Anterior cingulate cortex (tissue), 58 donors: ENCODE measurements at places on chromosomes 16 and 17.
A peak's percentile ranks its signal among the peaks of the same experiment; 100 is the strongest.

DNA sequence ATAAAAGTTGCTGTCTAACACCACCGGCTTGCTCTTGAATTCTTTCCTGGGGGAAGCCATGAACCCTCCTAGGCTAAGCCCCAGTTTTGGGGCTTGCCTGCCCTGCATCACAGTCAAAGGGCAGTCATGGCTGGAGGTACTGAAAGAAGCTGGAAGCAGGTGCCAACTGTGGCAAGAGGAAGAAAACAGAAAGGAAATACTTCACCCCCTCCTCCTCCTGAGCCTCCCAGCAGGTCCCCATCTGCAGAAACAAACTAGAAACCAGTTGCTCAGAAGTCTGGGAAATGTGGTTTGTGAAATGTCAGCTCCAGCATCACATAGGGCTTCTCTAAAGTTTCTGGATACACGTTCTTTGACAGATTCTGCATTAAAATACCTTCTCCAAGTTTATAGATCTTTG lies 150.0 kb upstream of the PSMD7 start:
- DNase-seq, result no peak

DNA sequence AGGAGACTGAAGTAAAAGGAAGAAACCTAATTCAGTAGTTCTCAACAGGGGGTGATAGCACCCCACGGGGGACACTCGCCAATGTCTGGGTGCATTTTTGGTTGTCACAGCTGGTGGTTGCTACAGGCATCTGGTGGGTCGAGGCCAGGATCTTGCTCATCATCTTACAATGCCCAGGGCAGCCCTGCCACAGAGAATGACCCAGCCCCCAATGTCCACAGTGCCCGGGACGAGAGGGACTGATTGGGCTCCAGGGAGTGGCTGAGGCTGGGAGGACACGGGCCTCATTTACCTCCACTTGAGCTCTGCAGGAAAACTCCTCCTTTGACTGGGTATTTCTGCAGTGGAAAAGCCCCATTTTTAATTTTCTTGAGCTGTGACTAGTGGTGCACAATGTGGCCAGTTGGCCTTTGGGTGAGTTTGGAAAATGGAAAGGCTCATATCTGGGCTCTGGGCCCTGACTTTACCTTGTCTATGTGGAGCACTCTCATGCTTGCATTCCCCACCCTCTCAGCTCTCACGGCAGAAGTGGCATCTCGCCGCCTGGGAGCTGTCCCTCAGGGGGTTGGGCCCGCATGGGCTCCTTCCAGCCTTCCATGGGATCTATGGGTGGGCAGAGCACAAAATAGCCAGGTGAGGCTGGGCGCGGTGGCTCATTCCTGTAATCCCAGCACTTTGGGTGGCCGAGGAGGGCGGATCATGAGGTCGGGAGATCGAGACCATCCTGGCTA lies 37.7 kb upstream of the IRF8 start:
- no peak for DNase-seq

- no peak for DNase-seq
Observed at GRCh38 chr16:83513008-83513755, 294.6 kb upstream of the HSBP1 start.

DNA sequence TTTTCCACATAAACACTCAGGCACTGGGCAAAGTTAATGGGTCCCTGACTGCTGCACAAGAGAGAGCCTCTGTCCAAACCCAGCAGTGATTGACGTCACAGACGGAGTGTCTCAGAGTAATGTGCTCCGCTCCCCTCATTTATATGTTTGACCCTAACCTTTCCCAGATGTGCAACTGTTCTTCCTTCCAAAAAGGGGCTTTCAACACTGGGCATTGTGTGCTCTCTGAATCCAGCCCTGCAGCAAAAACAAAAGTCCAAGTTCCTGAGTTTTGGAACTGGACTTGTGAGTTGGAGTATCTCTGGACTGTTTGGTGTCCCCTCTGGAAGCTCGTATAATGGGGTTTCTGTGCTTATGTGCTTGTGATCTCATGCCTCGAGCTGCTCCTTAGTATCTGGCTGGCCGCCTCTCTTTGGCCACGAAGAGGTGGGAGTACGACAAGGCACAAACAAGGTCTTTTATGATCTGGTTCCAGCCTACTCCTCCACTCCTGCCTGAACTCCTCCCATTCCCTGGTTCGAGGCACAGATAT lies 76.4 kb upstream of the SMIM36 start:
- no peak for DNase-seq

- DNase-seq, result no peak
Observed at GRCh38 chr16:13036600-13036999, 135.2 kb downstream of the SHISA9 start.

DNA sequence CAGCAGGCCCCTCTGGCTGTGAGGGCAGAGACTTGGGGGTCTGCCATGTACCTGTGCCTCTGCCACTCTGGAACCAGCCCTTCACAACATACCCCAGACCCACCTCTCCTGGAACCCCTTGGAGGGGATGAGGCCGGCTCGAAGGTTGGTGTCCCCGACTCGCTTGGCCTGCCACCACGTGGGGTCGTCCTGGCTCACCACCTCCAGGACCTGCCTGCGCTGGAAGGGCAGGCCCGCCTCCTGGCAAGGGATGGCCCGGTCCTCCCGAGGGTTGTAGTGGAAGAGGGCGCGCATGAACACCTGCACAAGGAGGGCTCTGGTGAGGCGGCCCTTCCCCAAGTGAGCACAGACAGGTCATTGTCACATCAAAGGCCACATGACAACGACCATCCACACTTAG lies 12.2 kb downstream of the MPP3 start:
- no peak for DNase-seq

DNA sequence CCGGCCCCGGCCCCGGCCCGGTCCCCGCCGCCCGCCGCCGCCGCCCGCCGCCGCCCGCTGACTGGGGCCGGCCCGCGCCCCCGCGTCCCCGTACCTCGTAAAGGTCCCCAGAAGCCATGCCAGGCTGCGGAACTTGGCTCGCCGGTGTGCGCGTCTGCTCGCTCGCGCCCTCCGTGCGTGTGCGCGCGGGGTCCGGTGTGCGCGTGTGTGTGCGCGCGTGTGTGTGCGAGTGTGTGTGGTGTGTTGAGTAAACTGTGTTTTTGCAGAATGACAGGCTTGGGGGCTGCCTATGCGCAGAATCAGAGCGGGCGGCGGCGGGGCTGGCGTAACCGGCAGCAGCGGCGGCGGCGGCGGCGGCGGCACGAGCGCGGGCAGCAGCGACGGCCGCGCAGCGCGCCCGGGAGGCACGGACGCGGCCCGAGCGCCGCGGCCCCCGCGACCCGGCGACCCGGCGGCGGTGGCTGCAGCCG lies 307 bp downstream of the CDYL2 start:
- peak; percentile 23 for DNase-seq

DNA sequence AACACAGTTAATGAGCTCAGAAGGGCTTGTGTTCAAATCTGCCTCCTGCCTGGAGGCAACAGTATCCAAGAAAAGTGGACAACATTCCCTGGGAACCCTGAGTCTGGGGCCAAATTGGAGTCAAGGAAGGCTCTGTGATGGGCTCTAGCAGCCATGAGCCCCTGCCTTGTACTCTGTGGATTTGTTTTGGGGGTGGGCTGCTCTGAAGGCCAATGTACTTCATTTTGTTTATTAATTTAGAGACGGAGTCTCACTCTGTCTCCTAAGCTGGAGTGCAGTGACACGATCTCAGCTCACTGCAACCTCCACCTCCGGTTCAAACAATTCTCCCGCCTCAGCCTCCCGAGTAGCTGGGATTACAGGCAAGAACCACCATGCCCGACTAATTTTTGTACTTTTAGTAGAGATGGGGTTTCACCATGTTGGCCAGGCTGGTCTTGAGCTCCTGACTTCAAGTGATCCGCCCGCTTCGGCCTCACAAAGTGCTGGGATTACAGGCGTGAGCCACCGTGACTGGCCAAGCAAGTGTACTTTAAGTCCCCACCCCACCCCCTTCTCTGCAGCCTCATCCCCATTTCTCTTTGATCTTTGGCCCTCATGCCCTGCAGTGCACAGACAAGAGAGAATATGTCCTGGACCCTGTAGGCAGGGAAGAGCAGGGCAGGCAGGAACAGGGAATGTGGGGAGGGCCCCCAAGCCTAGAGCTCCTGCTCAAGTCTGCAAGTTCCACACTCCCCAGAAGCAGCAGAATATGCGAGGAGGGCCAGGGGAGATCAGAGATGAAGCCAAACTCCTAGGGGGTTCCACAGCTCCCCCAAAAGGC lies 2.7 kb upstream of the GIP start:
- no peak for DNase-seq

DNA sequence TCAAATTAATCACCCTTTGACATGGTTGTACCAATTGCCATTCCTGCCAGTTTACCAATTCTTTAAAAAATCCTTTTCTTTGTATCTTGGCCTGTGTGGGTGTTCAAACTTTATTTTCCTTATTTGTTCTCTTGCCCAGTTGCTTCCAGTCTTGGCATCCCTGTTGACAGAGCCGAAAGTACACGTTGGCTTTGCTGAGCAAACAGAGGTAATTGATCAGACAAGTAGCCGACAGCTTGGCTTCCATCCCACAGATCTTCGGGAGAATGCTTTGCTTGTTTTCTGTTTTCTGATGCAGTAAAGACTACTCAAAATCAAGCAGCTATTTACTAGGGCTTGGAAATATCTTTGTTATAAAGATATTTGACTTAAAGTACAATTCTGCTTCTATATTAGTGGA lies 506.8 kb upstream of the SALL1 start:
- no peak for DNase-seq

DNA sequence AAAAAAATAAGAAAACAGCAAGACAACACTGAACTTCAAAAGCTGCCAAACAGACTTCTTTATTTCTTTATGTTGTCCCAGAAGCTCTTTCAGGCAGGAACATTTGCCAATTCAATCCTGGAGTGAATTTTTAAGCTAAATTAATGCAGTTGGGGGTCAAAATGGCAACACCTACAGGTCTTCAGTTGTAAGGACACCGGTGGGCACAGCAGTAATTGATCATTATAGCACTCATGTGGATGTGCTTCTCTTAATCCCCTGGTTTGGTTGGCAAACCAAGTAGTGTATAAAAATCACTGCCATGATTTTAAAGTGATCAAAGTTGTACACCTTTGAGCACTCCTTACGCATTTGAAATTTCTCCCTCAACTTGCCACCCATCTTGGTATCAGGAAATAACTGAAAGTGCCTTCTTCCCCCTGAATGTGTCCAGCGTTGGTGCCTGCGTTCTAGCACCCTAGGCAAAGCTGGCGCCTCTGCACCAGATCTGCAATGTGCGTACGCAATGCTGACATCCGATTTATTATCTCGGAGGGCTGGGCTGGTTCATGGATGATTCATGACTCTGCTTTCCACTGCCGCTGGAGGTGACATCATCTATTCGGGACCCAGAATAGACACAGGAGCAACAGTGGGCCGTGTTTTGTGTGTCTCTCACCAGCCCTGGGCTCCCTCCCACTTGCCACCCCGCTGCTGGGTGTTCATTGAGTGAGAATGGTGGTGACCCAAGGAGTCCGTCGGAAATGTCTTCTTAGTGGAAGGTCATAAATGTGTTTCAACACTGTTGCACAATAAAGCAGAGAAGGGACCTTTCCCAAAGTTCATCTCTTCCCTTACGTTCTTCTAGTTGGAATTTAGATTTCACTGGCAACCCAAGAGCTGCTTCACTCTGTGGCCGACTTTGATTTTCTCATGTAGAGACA lies 203.4 kb downstream of the CCDC182 start:
- DNase-seq, result no peak

- DNase-seq, result no peak
Observed at GRCh38 chr17:47862621-47863440, 11.9 kb upstream of the SP6 start.

DNA sequence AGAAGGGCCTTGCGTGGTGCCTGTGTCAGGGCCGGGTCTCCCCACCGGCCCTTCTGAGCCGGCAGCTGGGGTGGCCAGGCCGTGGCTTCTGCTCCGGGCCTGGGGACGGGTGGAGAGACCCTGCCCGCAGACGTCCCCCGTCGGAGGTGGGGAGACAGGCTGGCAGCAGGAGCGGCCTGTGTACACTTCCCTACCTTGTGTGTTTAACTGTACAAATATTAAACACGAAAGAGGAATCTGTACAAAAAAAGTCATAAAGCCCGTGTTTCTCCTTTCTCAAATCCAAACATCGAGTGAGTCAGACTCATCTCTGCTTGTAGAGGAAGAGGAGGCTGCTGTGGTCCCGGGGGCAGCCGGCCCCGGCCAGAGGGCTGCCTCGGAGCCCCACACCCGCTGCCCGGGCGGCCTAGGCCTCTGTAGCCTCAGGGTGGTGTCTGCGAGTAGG lies 2.0 kb downstream of the CACNA1H start:
- DNase-seq, result no peak

- no peak for DNase-seq
Observed at GRCh38 chr16:56911771-56912571, 20.0 kb upstream of the HERPUD1 start.

DNA sequence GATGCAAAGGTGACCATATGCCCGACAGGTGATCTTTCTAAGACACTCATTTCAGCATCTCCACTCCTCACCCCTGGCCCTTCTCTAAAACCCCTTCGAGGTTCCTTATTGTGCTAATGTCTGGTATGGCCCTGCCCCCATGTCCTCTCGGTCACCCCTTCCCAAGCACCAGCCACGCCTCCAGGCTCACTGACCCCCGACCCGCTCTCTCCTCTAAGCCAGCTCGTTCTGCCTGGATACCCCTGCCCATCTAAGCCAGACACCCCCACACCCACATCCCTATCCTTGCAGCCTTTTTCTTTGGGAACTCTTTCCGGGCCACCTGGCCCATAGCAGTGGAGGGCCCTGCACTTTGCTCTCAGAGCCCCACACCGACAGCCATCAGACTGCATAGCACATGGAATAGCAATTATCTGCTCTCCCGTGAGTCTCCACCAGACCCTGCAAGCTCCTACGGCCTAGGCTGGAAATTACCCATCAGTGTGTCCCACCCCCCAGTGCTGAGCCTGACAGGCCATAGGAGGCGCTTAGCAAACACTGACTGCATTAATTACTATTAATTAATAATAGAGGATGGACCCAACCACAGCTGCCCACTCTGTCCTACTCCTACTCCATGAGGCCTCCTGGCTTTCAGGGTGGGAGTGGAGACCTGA lies 176.7 kb downstream of the TMEM132E start:
- DNase-seq, result no peak

GRCh38 chr17:16287563-16288027 lies 65.7 kb downstream of the CENPV start:
- no peak for DNase-seq

- DNase-seq, result peak; percentile 26
Observed at GRCh38 chr17:1188812-1189504, 9.2 kb upstream of the ABR start.

GRCh38 chr17:49703557-49704277 lies 4.0 kb downstream of the SLC35B1 start:
- no peak for DNase-seq

DNA sequence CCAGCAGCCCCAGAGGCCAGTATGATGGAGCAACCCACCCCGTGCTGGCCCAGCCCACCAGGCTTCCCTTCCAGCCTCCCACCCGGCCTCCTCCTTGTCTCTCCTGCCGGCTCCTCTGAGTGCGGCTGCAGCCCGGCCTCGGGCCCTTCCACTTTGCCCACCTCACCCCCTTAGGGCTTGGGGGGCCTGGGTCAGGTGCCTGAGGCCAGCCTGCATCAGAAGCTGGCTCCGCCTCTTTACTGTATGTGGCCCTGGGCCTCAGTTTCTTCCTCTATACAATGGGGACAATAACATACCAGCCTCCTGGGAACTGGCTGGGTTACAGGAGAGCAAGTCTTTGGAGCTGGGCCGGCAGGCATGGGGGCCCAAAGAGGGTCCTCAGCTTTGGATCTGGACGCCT lies 221.1 kb upstream of the CIBAR2 start:
- DNase-seq, result no peak
